Liver (tissue), 10 donors: ENCODE measurements at places on chromosomes 2 and 18. TPM values are rescaled to one million over a fixed set of nuclear protein-coding genes. Genes with fewer than 3 reads are reported as not detected.

The MYO3B gene
- total RNA-seq, result 0.05 TPM

The DNER gene
- total RNA-seq, result not detected

The SPC25 gene
- not detected for total RNA-seq

DNA sequence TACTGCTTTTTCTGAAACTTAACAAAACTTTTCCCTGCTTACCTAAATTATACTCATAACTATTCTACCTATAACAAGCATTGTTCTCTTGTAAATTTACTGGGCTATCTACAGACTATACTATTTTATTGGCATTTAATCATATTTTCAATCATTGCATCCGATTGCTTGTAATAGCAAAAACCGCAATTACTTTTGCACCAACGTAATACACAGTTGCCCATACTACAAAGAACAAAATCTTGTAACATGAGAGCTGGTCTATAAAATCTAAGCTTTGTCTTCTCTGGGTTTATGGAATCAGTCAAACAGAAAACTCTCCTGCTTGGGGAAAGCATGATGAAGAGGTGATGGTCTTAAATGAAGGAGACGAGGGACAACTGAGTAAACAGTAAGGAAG, 463.4 kb upstream of the ST6GAL2 start:
- DNase-seq, result no peak

- DNase-seq, result no peak
Observed at GRCh38 chr2:184338771-184339170, 259.6 kb upstream of the ZNF804A start.
